ENCODE measurements at places on chromosomes 2 and 18. TPM values are rescaled to one million over a fixed set of nuclear protein-coding genes. Genes with fewer than 3 reads are reported as not detected.

DNAH7 gene
- total RNA-seq = 2.7 TPM

RBM43 gene
- total RNA-seq = 26.4 TPM

ACMSD gene
- not detected for total RNA-seq

CFAP210 gene
- 0.26 TPM for total RNA-seq

FAM98A gene
- total RNA-seq = 46.3 TPM

SGPP2 gene
- not detected for total RNA-seq

C1QL2 gene
- total RNA-seq = not detected

MIB1 gene
- total RNA-seq = 51.4 TPM

Measured in articular chondrocyte of knee joint (primary cell).